ENCODE measurements at places on chromosomes 5 and 9.

DNA sequence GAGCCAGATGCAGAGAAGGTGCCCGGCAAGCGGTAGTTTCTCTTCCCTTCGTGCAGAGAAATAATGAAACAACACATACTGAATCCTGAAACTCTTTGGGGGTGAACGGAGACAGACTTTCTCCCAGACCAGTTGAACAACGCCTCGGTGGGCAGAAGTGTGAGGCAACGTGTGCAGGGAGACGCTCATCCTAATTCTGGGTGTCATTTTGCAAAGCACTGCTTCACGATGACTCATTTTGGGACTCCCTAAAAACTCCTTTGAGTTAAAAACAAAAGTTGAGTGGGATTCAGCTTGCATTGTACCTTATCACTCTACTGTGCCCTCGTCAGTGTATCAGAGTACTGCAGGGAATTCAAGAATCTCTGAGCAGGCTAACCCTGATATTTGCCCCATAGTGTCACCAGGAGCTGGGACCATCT lies 3.5 kb upstream of the NEK6 start:
- DNase-seq = no peak

- no peak for DNase-seq
Measured at GRCh38 chr5:143350751-143351602, 52.5 kb downstream of the NR3C1 start.

DNA sequence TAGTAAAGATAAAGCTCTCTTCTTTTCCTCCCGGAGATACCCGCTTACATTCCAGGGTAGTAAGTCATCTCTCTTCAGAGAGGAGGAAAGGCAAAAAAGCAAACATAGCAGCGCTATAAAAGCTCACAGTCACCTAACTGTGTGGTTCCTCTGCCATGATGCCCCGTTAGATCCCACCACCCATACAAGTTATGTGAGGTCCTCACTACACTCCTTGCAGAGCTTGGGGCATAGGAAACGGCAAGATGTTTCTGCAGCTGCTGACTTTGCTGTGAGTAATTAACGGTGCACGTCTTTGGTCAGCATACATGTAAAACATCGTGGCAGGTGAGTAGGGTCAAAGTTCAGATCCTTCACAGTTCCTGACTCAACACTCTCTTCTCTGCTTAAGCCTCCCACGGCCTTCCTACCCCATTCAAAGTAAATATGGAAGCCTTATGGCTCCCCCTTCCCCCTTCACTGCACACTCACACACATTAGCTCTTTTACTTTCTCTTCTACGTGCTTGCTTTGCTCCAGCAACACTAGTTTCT lies 218.9 kb downstream of the DIRAS2 start:
- DNase-seq = no peak

GRCh38 chr5:2810644-2811043 lies 59.2 kb upstream of the IRX2 start:
- DNase-seq = no peak

DNA sequence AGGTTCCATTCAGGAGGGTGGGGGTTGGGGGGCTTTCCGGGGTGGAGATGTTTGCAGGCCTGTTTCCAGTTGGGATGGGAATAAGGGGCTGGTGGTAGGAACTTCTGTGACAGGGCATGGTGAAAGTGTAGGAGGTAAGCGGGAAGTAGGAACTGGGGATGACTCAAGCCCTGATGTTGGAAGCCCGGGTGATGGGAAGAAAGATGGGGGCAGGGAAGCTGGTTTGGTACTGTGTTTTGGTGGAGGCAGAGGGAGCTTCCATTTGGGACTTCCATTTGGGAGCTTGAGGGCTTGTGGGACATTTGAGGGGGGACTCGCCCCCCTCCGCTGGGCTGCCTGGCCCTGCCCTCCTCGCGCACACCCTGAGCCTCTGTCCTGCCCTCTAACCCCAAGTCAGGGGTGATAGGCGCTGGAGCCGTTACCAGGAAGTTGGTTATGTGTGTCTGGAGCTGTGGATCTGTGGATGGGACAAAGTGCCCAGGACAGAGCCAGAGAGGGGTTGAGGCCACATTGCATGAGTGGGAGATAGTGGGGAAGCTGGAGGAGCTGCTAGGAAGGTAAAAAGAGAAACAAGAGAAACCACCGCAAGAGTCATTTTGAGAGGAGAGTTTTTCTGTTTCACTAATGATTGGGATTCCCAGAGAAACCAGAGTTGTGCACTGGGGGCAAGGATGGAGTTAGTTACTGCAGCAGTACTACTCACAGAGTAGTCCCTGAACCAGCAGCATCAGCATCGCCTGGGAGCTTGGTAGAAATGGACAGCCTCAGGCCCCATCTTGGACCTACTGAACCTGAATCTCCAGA lies 6.6 kb downstream of the RGS14 start:
- no peak for DNase-seq

- no peak for DNase-seq
Measured at GRCh38 chr5:57937025-57937424, 454.4 kb upstream of the ACTBL2 start.

DNA sequence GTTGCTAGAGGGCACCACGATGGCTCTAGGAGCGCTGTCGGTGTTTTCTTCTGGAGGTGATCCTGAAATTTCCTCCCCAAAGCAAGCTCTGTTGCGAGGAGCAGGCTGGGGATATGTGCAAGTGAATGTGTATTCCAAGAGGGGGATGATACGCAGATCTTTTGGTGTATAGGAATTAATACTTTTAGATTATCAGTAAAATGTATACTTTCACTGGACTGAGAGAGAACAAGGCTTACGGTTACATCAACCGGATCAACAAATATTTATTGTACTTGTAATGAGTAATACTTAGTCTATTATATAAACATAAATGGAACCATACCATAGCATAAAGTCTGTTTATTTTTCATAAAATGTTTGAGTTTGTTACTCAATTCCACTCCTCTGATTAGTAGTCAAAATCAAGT lies 632 bp upstream of the PRKAA1 start:
- peak; percentile 73 for DNase-seq

GRCh38 chr5:137071931-137072330 lies 427.2 kb downstream of the SPOCK1 start:
- no peak for DNase-seq

GRCh38 chr9:76618762-76619161 lies 145.5 kb upstream of the PCA3 start:
- DNase-seq = no peak

- DNase-seq = no peak
Measured at GRCh38 chr9:129414377-129414992, 206.4 kb downstream of the C9orf50 start.

GRCh38 chr5:135126688-135127438 lies 92.8 kb upstream of the PITX1 start:
- DNase-seq = no peak

DNA sequence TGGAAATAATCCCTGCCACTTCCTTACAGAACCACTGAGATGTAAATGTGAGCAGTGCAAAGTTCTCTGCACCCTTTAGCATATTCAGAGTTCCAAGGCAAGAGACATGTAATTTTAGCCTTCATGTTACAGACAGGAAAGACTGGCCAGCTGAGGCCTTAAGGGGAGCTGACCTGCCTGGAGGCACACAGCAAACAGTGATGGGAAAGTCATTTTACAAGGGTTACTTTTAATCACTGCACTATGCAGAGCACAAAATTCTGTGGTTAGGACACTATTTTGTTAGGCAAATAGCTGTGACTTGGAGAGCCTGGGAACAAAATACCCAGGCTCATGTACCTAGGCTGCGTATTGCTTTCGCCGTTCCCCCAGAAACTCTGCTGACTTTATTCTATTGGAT lies 30.2 kb upstream of the TNIP1 start:
- no peak for DNase-seq

DNA sequence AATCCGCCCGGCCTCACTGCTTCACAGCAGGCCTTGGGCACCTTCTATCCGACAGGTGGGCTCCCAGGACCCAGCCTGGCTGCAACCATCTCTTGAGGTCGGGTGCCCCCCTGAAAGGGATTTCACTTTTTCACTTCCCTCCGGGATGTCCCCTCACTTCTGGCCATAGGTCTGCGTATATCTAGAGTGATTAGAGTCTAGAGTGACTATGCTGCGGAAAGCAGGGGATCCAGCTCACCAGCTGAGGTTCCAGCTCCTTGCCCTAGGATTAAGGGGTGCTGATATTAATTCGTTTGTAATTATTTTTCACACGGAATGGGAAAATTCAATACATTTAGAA lies 3.1 kb downstream of the DMRT2 start:
- no peak for DNase-seq

GRCh38 chr5:571791-572190 lies 40.3 kb upstream of the CEP72 start:
- no peak for DNase-seq

GRCh38 chr5:124468671-124469411 lies 277.6 kb downstream of the ZNF608 start:
- DNase-seq = no peak

DNA sequence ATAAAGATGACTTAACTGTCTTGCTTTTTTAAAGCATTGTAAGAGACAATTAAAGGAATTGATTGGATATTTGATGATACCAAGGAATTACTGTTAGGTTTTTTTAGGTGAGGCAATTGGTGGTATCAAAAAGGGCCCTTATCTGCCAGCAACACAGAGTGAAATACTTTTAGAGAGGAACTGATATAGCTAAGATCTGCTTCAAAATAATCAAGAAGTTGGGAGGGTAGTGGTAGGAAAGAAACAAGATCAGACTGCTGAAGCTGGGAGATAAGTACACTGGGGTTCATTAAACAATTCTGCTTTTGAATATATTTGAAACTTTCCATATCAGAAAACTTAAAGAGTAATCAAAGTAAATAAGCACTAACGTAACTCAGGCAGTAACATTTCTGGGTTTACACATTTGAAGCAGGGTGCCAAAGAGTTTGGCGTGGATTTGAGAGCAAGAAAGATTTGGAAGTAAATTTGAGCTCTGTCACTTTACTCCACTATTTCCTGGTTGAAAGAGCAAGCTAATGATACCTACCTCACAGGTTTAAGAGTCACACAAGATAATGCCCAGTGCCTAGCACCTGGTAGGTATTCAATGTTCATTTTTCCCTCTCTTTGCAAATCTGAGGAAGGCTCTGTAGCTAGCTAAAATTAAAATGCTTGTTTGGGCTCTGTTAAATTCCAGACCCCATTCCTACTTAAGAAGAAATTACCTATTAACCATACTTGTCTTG lies 6.9 kb downstream of the ERMP1 start:
- no peak for DNase-seq

- no peak for DNase-seq
Measured at GRCh38 chr5:140340605-140341121, 5.7 kb downstream of the HBEGF start.

DNA sequence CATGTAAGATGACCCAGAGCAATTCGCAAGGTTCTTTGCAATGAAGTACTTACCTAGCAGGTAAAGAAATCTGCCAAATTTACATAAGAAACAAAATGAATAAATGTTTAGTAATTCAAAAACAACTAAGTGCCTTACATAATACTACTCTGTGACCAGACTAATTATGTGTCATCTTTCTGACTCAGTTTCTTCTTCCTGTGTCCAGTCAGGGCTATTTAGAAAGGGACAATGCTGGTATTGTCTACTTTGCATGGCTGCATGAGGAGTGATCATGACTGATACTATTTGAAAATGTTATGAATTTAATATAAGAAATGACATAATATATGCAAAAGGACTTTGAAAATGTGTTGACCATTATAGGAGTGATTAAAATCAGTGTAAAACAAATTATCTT lies 210.0 kb downstream of the TMEM161B start:
- no peak for DNase-seq

- DNase-seq = no peak
Measured at GRCh38 chr5:55411876-55412275, 104.1 kb downstream of the MTREX start.

- DNase-seq = no peak
Measured at GRCh38 chr5:80960531-80961375, 590 bp downstream of the RASGRF2 start.

DNA sequence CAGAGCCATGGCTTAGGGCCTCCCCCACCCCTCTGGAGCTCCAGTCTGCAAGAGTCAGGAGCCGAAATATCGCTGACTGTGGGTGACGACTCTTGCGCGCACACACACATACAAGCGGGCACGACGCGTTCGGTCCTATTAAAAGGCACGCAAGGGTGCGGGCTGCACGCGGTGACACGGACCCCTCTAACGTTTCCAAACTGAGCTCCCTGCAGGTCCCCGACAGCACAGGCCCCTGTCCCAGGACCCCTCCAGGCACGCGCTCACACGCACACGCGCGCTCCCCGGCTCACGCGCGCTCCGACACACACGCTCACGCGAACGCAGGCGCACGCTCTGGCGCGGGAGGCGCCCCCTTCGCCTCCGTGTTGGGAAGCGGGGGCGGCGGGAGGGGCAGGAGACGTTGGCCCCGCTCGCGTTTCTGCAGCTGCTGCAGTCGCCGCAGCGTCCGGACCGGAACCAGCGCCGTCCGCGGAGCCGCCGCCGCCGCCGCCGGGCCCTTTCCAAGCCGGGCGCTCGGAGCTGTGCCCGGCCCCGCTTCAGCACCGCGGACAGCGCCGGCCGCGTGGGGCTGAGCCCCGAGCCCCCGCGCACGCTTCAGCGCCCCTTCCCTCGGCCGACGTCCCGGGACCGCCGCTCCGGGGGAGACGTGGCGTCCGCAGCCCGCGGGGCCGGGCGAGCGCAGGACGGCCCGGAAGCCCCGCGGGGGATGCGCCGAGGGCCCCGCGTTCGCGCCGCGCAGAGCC lies at the start of gene GRIN1:
Gene GRIN1, plus strand, starts transcription at position 433 of the 746 bp plus-strand sequence. CDS start 333 bp downstream, outside the sequence.
- DNase-seq = no peak

GRCh38 chr9:114021578-114021977 lies 56.5 kb downstream of the AMBP start:
- DNase-seq = no peak

- DNase-seq = no peak
Measured at GRCh38 chr5:19739671-19740070, 248.3 kb downstream of the CDH18 start.

DNA sequence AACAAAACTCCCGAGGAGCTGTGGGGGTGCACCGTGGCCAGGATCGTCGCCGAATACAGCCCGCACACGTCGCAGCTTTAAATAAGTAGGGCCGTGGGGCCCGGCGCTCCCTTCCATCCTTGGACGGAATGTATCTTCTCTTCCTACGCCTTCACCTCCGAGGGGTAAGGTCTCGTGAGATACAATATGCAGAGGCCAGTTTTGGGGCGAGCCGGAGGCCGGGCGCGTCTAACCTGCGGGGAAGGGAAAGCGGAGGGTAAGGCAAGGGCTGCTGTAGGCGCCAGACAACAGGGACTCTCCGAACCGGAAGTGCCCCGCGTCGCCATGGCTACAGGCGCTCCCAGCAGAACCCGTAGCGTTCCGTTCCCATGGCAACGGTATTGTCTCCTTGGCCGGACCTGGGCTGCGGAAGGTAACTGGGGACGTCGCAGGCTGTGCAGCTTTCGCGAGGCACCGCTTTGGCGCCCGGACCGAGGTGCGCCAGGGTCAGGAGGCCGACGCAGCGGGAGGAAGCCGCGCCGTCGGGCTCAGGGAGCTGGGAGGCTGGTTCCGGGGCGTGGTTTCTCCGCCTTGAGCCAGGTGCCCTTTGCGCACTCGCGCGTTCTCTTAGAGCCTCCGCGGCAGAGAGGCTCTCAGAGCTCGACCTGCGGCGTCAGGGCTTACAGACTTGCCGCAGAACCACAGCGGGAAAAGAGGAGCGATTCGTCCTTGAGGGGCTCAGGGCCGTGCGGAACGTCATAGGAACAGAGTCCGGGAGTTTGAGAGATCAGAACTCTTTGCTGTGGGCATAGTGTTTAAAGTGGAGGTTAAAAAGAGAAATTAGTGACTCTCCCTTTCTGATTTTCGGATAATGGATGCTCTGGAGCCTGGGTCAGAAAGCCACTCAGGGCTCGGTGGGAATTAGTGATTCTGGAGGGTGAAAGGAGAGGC lies at the start of gene TTC23L:
Gene TTC23L, plus strand, starts transcription at position 380 of the 930 bp plus-strand sequence. CDS start 1,508 bp downstream, outside the sequence.
- peak; percentile 69 for DNase-seq
